ENCODE measurements at places on chromosomes 7 and 10.

DNA sequence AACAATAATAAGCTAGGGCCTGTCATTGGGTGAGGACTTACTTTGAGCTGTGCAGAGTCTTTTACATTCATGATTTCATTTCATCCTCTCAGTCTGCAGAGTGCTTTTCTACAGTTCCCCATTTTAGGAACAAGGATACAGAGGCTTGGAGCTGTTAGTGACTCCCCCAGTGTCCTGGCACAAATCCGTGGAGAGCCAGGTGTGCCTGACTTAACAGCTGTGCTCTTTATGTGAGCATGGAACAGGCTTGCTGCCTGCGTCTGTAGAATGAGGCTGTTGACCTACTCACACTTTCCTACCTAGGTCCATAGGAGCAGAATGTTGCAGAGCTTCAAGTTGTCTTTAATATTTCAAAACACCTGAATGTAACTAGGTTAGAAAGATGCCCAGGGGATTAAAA, 50.4 kb upstream of the BTBD16 start:
- DNase-seq: no peak

- DNase-seq: no peak
Observed at GRCh38 chr7:90594751-90595317, 1.3 kb upstream of the CDK14 start.

- no peak for DNase-seq
Observed at GRCh38 chr10:28796606-28797512, 119.5 kb downstream of the BAMBI start.

DNA sequence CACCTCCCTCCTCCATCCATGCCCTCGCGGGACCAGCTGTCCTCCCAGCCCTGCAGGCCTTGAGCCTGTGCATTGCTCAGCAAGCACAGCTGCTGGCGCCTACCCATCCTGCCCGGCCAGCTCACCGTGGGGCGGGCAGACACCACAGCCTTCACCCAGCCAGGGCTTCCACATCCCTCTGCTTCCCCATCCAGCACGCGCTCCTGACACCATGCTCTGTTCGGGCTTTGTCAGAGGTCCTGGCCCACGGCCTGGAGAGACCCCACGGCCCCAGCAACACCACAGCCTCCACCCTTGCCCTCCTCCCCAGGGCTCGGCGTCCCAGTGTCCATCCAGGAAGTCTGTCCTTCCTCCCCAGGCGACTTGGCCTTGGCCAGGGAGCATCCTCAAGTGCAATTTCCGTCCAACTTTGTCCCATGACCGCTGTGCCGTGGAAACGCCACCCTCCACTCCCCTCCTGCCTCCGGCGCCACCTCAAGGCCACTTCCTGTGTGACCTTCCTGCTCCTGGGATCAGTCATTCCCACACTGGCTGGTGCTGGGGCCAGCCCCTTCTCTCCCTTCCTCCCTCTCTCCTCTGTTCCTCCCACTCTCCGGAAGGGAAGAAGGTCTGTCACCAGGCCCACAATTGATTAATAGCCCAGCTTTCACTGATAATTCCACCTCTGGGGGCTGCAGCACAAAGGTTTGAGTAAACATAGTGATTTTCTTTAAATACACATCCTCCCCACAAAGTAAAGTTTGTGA, 71.5 kb upstream of the SMNDC1 start:
- DNase-seq: no peak

- no peak for DNase-seq
Observed at GRCh38 chr7:8817448-8818036, 384.1 kb downstream of the NXPH1 start.

DNA sequence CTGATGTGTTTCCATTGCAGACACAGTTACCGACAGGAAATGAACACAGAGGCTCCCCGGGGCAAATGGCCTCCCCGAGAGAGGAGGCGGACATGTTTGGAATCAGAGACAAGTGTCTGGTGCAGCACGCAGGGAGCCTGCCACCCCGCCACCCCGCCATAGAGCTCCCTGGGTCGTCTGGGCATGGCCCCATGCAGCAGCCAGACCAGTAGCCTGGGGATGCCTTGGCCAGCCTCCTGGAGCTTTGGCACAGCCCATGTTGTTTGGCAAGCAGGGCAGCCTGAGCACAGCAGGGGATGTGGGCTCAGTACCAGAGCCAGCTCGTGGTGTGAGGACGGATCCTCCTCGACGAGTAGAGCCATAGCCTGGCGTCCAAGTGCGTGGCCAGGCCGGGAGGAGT, 80.8 kb downstream of the NKX6-2 start:
- no peak for DNase-seq

- DNase-seq: no peak
Observed at GRCh38 chr10:98382691-98383101, 32.3 kb downstream of the PYROXD2 start.

- no peak for DNase-seq
Observed at GRCh38 chr10:114648368-114648767, 9.7 kb downstream of the ABLIM1 start.

DNA sequence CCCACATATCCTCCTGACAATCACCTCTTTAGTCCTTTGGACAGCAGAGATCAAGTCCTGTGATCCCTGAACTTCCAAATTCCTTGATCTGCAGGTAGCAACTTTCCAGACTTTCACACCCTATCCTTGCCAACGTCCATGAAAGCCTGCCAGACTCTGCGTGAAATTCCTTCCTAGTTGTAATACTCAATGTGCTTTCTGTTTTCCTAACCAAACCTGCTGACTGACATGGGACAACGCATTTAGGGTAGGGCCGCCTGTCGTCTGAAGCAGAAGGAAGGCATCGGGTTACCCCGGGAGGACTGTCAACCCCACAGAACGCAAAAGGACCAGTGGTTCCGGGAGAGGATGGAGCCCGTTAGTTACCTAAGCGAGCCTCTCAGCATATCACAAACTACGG, 23.9 kb downstream of the ITGA8 start:
- no peak for DNase-seq

GRCh38 chr7:114574384-114574783, 159.8 kb downstream of the FOXP2 start:
- DNase-seq: no peak

- DNase-seq: no peak
Observed at GRCh38 chr10:72079356-72079755, 9.0 kb downstream of the SPOCK2 start.

- DNase-seq: peak; percentile 24
Observed at GRCh38 chr7:25617214-25617613, 388.9 kb upstream of the NPVF start.

GRCh38 chr10:9451211-9451773, 1396.8 kb downstream of the GATA3 start:
- no peak for DNase-seq

DNA sequence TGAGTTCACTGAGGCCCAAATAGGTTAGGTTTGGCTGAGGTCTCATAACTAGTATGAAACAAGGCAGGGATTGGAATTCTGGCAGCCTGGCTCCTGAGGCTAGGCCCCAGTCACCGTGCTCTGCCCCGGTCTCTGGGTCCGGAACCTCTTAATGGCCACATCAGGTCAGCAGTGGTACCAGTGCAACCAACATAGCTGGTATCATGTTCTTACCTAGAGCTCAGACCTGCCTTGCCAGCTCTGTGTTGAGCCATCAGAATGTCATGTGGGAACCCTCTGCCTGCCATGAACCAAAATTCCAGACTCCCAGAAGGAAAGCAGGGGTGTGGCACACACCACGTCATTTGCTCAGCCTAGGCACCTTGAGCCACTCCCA, 56.5 kb downstream of the ZNF467 start:
- no peak for DNase-seq

GRCh38 chr7:135672560-135673359, 10.4 kb downstream of the STMP1 start:
- peak; percentile 59 for DNase-seq

GRCh38 chr7:122845286-122845685, 41.0 kb downstream of the CADPS2 start:
- DNase-seq: no peak

GRCh38 chr7:95976369-95977060, 204.2 kb downstream of the DYNC1I1 start:
- DNase-seq: no peak

DNA sequence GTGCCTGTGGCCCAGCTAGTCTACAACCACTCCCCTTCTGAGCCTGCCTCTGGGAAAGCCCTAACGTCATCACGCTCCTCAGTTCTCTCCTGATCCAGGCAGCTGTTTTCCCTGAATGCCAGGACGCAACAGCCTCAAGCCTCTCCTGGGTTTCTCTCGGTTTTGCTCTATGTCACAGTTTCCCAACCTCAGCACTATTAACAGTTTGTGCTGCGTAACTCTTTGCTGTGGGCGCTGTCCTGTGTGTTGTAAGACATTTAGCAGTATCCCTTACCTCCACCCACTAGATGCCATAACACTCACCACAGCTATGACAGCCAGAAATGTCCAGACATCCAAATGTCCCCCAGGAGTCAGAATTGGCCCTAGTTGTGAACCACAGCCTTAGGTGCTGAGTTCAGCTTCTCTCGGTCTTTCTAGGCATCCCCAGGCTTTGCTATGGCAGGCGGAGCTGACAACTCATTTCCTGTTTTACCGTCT, 226.3 kb upstream of the NPVF start:
- DNase-seq: no peak

DNA sequence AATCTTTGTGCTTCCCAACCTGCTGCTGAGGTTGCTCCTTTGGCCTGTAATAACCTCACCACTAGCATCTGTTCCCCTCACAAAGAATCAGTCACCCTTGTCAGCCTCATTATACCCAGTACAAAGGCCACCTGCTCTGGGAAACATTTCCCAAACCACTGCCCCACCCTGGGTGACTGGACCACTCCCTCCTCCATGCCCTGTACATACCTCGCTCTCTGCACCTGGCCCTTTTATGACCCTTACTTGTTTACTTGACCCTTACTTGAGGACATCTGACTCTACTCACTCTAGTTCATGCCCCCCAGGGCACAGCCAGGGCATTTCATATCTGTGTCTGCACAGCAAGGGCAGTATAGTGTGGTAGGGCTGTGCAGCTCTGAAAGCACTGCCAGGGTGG, 21.4 kb upstream of the AOC1 start:
- no peak for DNase-seq

- no peak for DNase-seq
Observed at GRCh38 chr10:78004215-78005026, 24.9 kb downstream of the POLR3A start.

GRCh38 chr7:107953924-107954303, 49.0 kb downstream of the LAMB1 start:
- DNase-seq: no peak

- DNase-seq: no peak
Observed at GRCh38 chr10:117462424-117462792, 80.1 kb upstream of the EMX2 start.

GRCh38 chr10:48215486-48216203, 58.9 kb downstream of the FRMPD2 start:
- DNase-seq: peak; percentile 64

DNA sequence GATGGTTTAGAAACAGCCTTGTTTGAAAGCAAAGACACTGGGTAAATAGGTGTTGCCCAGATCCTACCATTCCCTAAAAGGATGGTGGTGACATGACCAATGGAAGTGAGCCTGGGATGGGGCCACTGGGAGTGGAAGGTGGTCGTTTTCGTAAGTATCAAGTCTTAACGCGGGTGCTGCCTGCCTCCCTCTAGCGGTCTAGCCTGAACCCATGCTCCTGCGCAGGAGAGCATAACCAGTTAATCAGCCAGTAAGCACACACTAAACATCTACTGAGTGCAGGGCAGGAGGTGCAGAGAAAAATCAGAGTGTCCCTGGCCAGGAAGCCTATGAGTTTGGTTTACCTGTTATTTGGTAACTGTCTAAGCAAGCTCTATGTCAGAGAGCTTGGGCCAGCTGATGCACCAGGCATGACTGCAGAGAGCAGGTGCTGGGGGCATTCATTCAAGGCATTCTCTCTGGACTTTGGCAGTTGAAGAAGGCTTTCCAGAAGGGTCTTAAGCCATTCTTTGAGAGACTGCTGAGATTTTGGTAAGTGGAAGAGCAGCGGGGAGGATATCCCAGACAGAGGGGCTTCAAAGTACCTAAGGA, 930 bp downstream of the GARIN1A start:
- peak; percentile 68 for DNase-seq

- DNase-seq: no peak
Observed at GRCh38 chr7:55405856-55406541, 40.9 kb downstream of the LANCL2 start.

GRCh38 chr7:151607464-151607867, 87.8 kb upstream of the RHEB start:
- no peak for DNase-seq

- DNase-seq: no peak
Observed at GRCh38 chr10:621513-621912, 68.0 kb downstream of the DIP2C start.

DNA sequence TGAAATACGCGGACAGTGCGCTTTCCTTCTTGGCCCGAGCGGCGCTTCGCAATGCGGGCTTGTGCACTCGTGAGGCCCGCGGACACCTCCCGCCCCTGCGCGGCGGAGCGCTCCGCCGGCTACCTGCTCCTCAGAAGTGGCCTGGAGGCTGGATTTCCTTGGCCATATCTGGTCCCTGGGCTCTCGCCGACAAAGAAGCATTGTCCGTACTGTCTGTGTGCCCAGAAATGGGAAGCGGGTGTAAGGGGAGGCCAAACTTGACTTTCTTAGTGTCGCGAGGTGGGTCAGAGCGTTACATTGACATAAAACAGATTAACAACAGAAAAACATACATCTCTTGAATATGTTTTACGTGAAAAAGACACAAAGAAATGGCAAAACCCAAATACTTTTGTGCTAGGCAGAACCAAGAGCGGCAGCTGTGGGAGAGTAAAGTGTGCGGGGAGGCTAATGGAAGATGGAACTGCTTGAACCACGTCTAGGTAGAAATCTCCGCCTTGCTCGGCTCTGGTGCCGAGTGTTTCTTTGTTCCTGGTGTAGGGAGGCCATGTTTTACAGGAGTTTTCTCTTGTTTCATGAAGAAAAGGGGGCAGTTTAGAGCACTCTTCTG, 1.4 kb downstream of the LANCL2 start:
- peak; percentile 35 for DNase-seq

- no peak for DNase-seq
Observed at GRCh38 chr10:22481687-22482539, 136.6 kb downstream of the SPAG6 start.

DNA sequence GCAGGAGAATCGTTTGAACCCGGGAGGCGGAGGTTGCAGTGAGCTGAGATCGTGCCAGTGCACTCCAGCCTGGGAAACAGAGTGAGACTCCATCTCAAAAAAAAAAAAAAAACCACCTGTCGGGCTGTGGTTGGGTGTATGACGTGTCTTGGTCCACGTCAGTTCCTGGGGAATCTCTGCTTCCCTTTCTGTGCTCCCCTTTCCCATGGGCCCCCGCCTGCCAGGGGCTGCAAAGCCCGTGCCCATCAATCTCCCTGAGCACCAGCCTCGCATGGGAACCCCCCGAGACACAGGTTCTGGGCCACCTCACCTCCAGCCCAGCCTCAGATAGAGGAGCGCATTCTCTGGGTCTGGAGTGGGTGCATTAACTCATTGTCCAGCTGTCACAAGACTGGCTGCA, 2.3 kb upstream of the SH2B2 start:
- DNase-seq: no peak

DNA sequence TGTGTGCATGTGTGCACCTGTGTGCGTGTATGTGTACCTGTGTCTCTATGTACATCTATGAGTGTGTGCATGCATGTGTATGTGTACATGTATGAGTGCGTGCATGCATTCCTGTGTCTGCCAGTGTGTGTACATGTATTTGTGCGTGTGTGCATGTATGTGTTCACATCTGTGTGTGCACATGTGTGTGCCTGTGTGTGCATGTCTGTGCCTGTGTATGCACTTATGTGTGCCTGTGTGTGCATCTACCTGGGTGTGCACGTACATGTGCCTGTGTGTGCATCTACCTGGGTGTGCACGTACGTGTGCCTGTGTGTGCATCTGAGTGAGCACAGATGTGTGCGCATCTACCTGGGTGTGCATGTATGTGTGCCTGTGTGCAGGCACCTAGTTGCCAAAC, 102.2 kb upstream of the DIP2C start:
- no peak for DNase-seq

- DNase-seq: no peak
Observed at GRCh38 chr7:108598153-108598552, 28.5 kb downstream of the DNAJB9 start.

All from Kasumi-1 (cell line).